Ascending aorta (tissue), 2 donors: ENCODE measurements at places on chromosomes 7 and 10.

DNA sequence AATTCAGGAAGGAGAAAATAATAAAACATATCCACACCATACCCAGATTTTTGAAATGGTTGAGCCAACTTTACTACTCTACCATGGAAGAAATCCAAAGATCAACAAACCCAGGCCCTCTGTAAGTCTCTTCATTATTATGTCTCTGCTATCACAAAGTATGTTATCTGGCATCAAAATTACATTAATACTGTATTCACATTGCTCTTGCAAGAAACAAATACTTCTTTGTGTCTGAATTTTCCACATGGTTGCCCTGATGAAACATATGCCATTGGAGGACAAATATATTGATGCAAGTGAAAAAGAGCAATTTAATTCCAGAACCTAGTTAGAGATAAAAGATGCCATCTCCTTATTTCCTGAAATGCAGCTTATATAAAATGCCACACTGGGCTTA is 204.0 kb downstream of the FZD1 start:
- H3K27me3 ChIP-seq = no peaks in the 10 kb centered on the region
- H3K27ac ChIP-seq = no peak overlapping the region
- H3K4me1 ChIP-seq = no peaks in the 10 kb centered on the region
- no peak overlapping the region for H3K4me3 ChIP-seq
- H3K36me3 ChIP-seq = no peaks in the 10 kb centered on the region

DNA sequence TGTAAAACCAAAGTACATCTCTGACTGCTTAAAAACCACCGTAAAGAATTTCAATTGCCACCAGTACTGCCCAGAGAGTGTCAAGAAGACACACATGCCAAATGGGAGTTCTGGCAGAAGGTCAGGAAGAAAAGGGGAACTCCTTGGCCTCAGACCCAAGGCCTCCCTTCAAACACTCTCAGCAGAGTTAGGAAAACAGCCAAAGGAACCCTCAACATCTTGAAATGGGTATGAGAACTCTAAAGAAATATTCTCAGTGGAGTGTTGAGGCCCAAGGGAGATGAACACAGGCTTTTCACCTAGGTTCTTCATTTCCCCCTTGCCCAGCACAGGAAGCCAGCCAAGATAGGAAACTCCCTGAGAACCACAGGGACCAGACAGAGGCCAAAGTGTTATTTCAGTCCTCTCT is 96.1 kb upstream of the ASAH2 start:
- H3K27me3 ChIP-seq = no peaks in the 10 kb centered on the region
- H3K27ac ChIP-seq = no peak overlapping the region
- peaks cover 2% of the 10 kb centered on the region for H3K36me3 ChIP-seq
- H3K4me3 ChIP-seq = no peak overlapping the region
- H3K4me1 ChIP-seq = no peaks in the 10 kb centered on the region

DNA sequence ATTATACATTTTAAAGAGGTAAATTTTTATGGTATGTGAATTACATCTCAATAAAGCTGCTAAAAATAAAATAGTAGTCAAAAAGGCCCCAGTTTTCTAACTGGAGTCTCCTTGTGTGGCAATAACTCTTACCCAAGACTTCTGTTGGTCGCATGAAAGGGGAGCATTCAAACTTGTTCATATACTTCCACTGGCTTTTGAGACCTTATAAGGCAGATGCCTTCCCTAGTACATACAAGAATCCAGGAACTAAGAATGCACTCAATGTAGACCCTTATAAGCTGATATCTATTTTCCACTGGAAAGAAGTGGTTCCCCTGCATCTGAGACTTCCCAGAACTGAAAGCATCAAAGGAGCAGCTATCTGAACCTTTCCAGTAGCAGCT is 13.0 kb downstream of the BCAP29 start:
- no peak overlapping the region for H3K4me3 ChIP-seq
- peaks cover 60% of the 10 kb centered on the region for H3K4me1 ChIP-seq
- no peak for DNase-seq

DNA sequence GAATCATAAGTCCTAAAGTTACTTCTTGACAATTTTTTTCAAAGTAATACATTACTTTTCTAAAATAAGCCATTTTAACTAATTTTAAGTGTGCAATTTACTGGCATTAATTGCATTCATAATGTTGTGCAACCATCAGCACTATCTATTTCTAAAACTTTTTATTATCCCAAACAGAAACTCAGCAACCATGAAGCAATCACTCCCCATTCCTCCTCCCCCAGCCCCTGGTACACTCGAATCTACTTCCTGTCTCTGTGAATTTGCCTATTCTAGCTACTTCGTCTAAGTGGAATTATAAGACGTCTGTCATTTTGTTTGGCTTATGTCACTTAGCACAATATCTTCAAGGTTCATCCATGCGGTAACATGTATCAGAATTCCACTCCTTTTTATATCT is 84.9 kb downstream of the MKX start:
- no peaks in the 10 kb centered on the region for H3K4me1 ChIP-seq
- H3K4me3 ChIP-seq = no peak overlapping the region
- no peak for DNase-seq
- H3K27me3 ChIP-seq = no peaks in the 10 kb centered on the region

DNA sequence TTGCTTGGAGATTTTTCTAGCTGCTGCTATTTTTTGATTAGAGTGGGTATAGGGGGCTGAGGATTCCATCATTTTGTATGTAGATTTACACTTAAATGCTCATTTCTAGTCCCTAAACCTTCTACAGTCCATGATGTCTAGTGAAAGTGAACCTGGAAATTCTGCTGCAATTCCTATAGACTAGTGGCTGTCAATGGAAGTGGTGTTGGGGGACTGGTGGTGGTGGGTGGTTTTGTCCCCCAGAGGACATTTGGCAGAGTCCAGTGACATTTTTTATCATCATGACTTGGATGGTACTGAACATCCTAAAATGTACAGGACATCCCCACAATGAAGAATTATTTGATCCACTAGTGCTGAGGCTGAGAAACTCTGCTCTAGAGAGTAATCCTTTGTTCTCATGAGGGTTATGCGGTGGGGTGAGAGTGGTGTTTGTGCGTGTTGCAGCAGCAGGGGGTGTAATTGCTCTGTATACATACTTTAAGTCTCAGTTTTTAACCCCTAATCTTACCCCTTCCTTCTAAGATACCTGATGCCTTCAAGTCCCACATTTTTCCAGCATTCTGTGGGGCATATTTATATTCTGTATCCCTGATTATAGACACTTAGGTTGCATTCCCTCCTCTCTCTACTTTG is 35.0 kb downstream of the KIF11 start:
- no peaks in the 10 kb centered on the region for H3K27me3 ChIP-seq
- no peak overlapping the region for H3K27ac ChIP-seq
- no peak for DNase-seq
- no peak overlapping the region for H3K4me3 ChIP-seq

GRCh38 chr7:1977059-1977875 is 255.5 kb downstream of the MAD1L1 start:
- H3K4me3 ChIP-seq = no peak overlapping the region
- no peak overlapping the region for H3K27ac ChIP-seq
- H3K4me1 ChIP-seq = no peaks in the 10 kb centered on the region
- no peaks in the 10 kb centered on the region for H3K36me3 ChIP-seq

DNA sequence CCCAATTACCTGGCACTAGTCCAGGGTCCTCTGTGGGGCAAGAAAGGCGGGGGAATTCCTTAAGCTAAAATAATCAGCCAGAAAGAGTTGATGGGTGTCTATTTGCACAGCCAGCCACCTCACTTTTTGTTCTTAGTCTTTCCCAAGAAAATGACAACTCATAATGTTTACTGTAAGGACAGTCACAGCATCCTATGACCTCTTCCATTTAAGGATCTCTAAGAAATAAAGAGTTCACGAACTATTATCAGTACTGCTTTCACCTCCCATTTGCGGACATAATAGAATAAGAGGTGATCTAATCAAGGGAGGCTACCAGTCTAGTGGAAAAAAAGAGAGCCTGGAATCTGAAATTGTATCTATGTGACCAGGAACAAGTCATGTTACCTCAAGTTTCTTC is 72.4 kb upstream of the LRRC17 start:
- no peak overlapping the region for H3K27ac ChIP-seq
- no peak for DNase-seq
- no peaks in the 10 kb centered on the region for H3K36me3 ChIP-seq
- peaks cover 16% of the 10 kb centered on the region for H3K4me1 ChIP-seq
- no peaks in the 10 kb centered on the region for H3K27me3 ChIP-seq

- no peaks in the 10 kb centered on the region for H3K4me1 ChIP-seq
- no peak for DNase-seq
- no peaks in the 10 kb centered on the region for H3K27me3 ChIP-seq
- no peak overlapping the region for H3K4me3 ChIP-seq
These were observed 54.5 kb downstream of the CUL2 start for GRCh38 chr10:35035606-35036005.

GRCh38 chr7:90671571-90671970 is 75.5 kb downstream of the CDK14 start:
- DNase-seq = no peak
- no peaks in the 10 kb centered on the region for H3K27me3 ChIP-seq
- no peaks in the 10 kb centered on the region for H3K36me3 ChIP-seq
- no peaks in the 10 kb centered on the region for H3K4me1 ChIP-seq

GRCh38 chr10:131102676-131103075 is 208.8 kb downstream of the TCERG1L start:
- H3K27me3 ChIP-seq = no peaks in the 10 kb centered on the region
- no peak for DNase-seq
- H3K27ac ChIP-seq = no peak overlapping the region
- H3K4me1 ChIP-seq = no peaks in the 10 kb centered on the region
- no peaks in the 10 kb centered on the region for H3K36me3 ChIP-seq
